ENCODE measurements at places on chromosomes 1 and 21.

GRCh38 chr1:55584526-55585401 lies 369.6 kb upstream of the USP24 start:
- DNase-seq: no peak

GRCh38 chr1:74038042-74038441 lies 159.9 kb downstream of the LRRIQ3 start:
- no peak for DNase-seq

- DNase-seq: no peak
These were observed 22.6 kb downstream of the TMEM51 start for GRCh38 chr1:15176120-15176519.

- no peak for DNase-seq
These were observed 75.0 kb downstream of the ATP6V1G3 start for GRCh38 chr1:198465201-198466144.

DNA sequence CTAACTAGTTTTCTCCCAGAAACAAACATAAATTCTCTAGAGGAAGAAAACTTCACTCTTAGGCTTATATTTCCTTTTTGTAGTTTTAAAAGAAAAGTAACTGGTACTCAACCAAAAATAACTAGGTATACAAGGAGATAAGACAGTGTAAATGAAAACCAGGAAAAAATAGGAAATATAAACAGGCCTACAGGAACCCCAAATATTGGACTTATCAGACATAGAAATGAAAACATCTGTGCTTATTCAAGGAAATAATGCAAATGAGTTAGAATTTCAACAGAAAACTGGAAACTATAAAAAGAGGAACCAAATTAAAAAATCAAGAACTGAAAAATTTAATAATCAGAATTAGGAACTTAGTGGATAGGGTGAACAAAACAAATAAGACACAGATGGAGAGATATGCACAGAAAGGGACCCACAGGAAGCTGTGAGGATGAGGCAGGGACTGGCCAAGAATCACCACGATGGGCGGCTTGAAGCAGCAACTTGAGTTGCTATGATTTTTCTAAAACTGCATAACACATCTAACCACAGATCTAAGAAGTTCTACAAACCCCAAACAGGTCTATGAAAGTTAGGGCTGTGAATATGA lies 67.5 kb upstream of the ACTRT2 start:
- DNase-seq: no peak

GRCh38 chr1:10242811-10243210 lies 32.4 kb downstream of the KIF1B start:
- DNase-seq: no peak

GRCh38 chr1:165753934-165754333 lies 14.7 kb downstream of the TMCO1 start:
- DNase-seq: no peak

DNA sequence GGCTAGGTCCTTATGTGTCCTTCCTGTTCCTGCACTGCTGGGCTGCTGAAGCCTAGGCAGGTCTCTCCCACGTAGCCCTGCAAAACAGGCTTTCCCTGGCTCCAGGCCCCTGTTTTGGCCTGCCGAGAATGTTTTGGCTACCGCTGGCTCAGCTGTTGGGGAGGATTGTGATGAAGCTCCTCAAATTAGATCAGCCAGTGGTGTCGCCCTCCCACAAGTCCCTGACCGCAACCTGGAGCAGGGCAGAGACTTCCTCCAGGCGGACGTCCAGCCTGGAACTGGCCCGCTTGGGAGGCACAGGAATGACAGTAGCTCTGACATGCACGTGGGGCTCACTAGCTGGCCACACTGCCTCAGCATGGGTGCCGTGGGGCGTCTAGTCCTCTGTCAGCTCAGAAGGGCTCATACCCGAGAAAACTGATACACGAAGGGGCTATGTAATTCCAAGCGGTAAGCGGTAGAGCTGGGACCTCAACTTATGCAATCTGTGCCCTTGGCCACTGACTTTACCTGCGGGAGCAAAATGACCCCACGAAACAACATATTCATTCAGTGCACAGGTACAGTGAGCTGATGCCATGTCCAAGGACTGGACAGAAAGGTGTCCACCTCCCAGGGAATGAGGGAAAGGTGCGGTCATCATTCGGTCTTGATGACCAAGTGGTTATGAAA lies 26.6 kb downstream of the DHRS3 start:
- no peak for DNase-seq

DNA sequence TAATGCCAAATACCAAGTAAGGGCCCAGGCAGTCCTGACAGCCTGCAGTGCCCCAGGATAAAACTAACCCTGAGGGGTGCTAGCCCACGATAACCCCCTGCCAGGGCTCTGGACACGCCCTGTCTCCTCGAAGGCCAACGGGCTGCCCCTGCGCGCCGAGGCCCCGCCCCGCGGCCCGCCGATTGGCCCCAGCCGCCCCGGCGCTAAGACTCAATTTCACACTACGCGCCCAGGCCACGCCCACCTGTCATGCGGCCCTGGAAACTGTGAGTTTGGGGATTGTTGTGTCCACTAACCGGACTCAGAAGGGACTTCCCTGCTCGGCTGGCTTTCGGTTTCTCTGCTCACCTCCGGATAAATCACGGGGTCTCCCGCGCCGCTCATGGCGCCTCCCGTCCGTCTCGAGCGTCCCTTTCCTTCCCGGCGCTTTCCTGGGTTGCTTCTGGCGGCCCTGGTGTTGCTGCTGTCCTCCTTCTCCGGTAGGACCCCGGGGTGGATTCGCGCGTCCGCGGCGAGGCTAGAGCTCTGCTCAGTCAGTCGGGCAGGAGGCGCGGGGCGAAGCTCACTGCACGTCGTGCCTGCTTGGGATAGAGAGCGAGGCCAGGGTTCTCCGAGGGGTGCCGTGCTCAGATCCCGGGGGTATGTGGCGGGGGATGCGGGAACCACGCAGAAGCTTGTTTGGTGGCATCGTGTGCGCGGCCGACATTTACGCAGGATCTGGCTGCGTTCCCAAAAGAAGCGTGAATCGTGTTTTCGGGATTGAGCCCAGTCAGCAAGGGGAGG lies at the start of gene CR1L:
CR1L (plus strand) TSS at position 282 of the 783 bp plus-strand sequence; CDS start at position 383, 101 bp downstream.
- peak; percentile 75 for DNase-seq

- no peak for DNase-seq
These were observed 24.0 kb downstream of the ABCA4 start for GRCh38 chr1:94096797-94097549.

Measured in CD4-positive, alpha-beta T cell treated with Interleukin-17A for 4 hours (primary cell).